ENCODE measurements at places on chromosomes 11 and 22. TPM values are rescaled to one million over a fixed set of nuclear protein-coding genes. Genes with fewer than 3 reads are reported as not detected.

Gene NRXN2
- total RNA-seq, result not detected

Gene DLG2
- total RNA-seq, result 1.1 TPM

Gene PDE2A
- 14.8 TPM for total RNA-seq

Gene PANX3
- not detected for total RNA-seq

GRCh38 chr11:4459500-4459899 is 10.4 kb downstream of the OR52K2 start:
- H3K27ac ChIP-seq, result no peak overlapping the region
- H3K4me3 ChIP-seq, result no peak overlapping the region
- no peaks in the 10 kb centered on the region for H3K36me3 ChIP-seq
- H3K27me3 ChIP-seq, result no peaks in the 10 kb centered on the region

GRCh38 chr11:112972399-112973145 is 11.4 kb downstream of the NCAM1 start:
- H3K36me3 ChIP-seq, result no peaks in the 10 kb centered on the region
- H3K27me3 ChIP-seq, result no peaks in the 10 kb centered on the region

All from endothelial cell of umbilical vein (primary cell).